Activated naive CD8-positive, alpha-beta T cell treated with anti-CD3 and anti-CD28 coated beads for 36 hours (primary cell): ENCODE measurements at places on chromosomes 5 and 9. TPM values are rescaled to one million over a fixed set of nuclear protein-coding genes. Genes with fewer than 3 reads are reported as not detected.

GRCh38 chr5:129074903-129075302 is 19.6 kb upstream of the ISOC1 start:
- H3K4me1 ChIP-seq = no peaks in the 10 kb centered on the region
- H3K36me3 ChIP-seq = no peaks in the 10 kb centered on the region
- H3K27ac ChIP-seq = no peak overlapping the region
- no peak for DNase-seq
- no peak overlapping the region for H3K4me3 ChIP-seq

SPATA31E1 gene
- total RNA-seq = not detected

- no peak for DNase-seq
- peaks cover 5% of the 10 kb centered on the region for H3K4me1 ChIP-seq
- no peak overlapping the region for H3K27ac ChIP-seq
- H3K27me3 ChIP-seq = peaks cover 6% of the 10 kb centered on the region
- H3K36me3 ChIP-seq = no peaks in the 10 kb centered on the region
These were observed 603 bp downstream of the SAXO1 start for GRCh38 chr9:19032406-19032805.

DNA sequence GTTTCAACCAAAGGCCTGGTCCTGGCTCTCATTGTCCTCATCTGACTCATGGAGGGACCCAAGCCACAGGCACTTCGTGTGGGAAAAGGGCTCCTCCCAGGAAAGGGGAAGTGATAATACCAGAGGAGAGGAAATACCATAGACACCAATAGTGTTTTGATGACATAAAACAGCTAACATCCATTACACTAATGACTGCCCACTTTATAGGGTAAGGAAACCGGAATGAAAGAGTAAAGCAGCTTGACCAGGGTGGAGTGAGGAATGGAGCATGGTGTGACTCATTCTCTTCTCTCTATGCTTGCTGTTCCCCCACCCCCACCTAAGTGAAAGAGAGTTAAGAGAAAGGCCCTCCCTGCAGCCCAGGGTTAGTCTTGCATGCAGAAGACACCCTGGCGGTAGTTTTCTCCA is 67.4 kb upstream of the HRH2 start:
- DNase-seq = no peak
- no peak overlapping the region for H3K4me3 ChIP-seq
- no peaks in the 10 kb centered on the region for H3K27me3 ChIP-seq
- H3K27ac ChIP-seq = no peak overlapping the region
- peaks cover 4% of the 10 kb centered on the region for H3K4me1 ChIP-seq

DNA sequence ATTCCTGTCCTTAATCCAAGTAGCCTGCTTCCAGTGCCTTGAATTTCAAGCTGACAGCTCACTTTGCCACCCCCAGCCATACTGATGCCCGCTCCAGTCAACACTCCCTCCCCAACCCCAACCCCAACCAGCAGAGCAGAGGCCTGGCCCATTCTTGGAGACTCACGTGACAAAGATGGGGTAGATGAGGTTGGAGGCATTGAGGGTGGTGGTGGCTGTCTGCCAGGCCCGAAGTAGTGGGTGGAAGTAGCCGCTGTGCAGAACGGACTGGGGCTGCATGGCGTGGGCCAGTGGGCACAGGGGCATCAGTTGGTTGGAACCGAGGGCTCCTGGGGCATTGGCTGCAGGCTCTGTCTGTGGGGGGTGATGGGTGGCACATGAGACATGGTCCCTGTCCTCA is 7.8 kb downstream of the ALAD start:
- H3K4me1 ChIP-seq = peaks cover 3% of the 10 kb centered on the region
- no peak overlapping the region for H3K4me3 ChIP-seq
- no peak for DNase-seq
- peaks cover 5% of the 10 kb centered on the region for H3K36me3 ChIP-seq

- no peak overlapping the region for H3K4me3 ChIP-seq
- H3K27me3 ChIP-seq = no peaks in the 10 kb centered on the region
These were observed 26.1 kb downstream of the NCBP1 start for GRCh38 chr9:97659771-97660170.
